ENCODE measurements at places on chromosomes 5 and 9.

DNA sequence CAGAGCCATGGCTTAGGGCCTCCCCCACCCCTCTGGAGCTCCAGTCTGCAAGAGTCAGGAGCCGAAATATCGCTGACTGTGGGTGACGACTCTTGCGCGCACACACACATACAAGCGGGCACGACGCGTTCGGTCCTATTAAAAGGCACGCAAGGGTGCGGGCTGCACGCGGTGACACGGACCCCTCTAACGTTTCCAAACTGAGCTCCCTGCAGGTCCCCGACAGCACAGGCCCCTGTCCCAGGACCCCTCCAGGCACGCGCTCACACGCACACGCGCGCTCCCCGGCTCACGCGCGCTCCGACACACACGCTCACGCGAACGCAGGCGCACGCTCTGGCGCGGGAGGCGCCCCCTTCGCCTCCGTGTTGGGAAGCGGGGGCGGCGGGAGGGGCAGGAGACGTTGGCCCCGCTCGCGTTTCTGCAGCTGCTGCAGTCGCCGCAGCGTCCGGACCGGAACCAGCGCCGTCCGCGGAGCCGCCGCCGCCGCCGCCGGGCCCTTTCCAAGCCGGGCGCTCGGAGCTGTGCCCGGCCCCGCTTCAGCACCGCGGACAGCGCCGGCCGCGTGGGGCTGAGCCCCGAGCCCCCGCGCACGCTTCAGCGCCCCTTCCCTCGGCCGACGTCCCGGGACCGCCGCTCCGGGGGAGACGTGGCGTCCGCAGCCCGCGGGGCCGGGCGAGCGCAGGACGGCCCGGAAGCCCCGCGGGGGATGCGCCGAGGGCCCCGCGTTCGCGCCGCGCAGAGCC is at the start of gene GRIN1:
Gene GRIN1, plus strand, starts transcription at position 433 of the 746 bp plus-strand sequence. CDS start 333 bp downstream, outside the sequence.
- DNase-seq: no peak

DNA sequence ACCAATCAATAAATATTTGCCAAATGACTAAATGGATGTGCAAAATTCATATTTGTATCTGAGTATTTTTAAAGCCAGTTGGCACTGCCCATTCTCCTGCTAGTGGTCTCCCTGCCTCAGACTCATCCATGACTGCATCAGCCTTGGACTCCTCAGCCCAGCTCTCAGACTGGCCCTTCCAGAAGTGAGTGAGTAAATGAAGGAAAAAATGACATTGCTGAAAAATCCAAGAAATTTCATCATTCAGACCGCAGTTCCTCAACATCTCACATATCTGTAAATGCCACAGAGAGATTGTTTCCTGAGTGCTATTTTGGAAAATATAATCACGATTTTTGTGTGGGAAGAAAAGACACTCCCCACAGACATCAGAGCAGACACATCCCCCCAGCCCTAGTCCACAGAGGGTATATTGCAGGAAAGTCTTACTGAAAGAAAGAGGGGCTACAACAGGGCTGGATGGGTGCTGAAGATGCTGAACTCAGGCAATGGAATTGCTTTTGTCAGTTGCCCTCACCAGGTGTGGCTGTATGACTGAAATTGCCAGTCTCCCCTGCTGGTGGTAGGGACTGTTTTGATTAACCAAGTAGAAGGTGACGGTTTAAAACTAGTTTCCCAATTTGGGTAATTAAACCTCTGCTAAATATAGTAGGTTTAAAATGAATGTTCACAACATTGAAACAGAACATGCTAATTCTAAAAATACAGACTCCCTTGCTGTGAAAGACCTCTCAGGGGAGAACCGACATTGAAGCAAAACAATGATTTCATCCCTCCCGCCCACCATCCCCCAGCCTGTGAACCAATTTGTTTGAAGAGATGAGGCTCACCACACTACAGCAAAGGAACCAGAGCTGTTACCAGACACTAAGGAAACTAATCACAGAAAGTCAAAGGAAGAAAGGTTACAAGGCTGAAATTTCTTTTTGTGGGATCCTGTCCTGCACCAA is 158.8 kb downstream of the DEPDC1B start:
- DNase-seq: no peak

GRCh38 chr5:53392073-53392472 is 88.4 kb upstream of the FST start:
- no peak for DNase-seq

DNA sequence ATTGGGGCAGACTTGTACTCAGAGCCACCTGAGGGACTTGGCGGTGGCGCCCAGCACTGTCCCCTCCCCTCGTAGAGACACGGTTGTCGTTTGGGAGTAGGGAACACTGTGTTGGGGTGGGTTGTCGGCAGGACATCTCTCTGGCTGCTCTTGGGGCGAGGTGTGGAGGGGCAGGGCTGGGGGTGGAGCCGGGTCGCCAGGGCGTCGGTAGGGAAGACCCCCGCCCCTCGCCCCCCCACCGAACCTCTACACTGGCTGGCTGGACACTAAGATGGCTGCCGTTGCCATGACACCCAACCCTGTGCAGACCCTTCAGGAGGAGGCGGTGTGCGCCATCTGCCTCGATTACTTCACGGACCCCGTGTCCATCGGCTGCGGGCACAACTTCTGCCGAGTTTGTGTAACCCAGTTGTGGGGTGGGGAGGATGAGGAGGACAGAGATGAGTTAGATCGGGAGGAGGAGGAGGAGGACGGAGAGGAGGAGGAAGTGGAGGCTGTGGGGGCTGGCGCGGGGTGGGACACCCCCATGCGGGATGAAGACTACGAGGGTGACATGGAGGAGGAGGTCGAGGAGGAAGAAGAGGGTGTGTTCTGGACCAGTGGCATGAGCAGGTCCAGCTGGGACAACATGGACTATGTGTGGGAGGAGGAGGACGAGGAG is 778 bp downstream of the TRIM41 start:
- DNase-seq: no peak

- DNase-seq: no peak
These were observed 1.2 kb downstream of the GOLPH3 start for GRCh38 chr5:32172923-32173266.

- no peak for DNase-seq
These were observed 302.1 kb downstream of the CSNK1G3 start for GRCh38 chr5:123813937-123814624.

DNA sequence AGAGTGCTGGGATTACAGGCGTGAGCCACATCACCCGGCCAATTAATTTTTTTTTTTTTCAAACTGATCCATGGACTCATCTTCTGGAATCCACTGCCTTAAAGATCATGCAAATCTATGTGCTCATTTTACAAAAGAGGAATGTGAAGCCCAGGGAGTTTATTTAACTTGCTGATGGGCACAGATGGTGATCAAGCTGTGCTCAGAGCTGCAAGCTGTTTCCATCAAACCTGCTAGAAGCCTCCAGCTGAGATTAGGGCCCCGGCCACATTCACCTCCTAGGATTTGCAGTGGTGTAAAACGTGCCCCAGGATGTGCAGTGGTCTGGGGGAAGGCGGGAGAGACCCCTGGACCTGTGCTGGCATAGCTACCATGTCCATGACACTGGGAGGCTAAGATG is 56.1 kb upstream of the TUT7 start:
- no peak for DNase-seq

- DNase-seq: peak; percentile 70
These were observed at the start of gene MSANTD3 for GRCh38 chr9:100426530-100427365. Gene MSANTD3 (plus strand): TSS chr9:100427143. CDS start chr9:100441939, 14,796 bp downstream.

DNA sequence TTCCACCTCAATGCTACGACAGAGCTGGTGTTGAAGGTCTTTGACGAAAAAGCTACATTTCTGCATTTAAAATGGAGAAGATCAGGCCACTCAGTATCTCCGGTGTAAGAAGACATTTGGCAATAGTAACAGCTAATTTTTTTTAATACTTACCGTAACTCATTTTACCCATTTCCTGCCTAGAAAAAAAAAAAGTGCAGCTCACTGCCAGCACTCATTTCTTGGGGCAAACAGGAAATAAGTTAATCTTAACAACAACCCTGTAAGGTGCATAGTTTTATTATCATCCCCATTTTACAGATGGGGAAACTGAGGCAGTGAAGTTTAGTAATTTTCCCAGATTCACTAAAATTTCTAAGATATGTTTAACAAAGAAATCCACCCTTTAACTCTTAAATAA is 27.4 kb upstream of the KCNMB1 start:
- DNase-seq: no peak
